NCI-H82 (cell line): ENCODE measurements at places on chromosomes 7 and 10.
A peak's percentile ranks its signal among the peaks of the same experiment; 100 is the strongest.

DNA sequence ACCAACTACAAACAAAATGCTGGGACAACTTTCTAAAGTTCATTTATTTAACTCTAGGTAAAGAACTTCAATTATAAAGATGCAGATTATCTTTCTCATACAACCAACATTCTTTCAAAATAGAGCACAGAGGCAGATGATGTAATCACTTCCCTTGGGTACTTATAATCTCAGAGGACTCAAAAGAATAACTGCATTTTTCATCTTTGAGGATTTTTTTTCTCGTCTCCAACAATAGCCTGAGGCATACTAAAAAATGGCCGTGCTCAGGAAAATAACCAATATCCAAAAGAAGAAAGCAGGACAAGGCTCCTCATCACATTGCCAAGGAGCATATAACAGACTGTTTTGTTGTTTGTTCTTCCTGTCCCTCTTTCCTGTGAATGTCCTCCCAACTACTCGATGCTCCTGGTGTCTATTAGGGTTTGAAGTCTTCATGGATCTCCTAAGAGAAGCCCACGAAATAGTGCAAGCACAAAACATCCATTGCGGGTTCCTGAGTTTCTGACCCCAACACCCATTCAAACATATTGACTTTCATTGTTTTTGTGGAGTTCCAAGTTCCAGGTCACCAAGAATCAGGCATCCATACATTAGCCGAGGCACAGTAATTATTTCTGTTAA lies 182.9 kb downstream of the SORCS1 start:
- DNase-seq: no peak

DNA sequence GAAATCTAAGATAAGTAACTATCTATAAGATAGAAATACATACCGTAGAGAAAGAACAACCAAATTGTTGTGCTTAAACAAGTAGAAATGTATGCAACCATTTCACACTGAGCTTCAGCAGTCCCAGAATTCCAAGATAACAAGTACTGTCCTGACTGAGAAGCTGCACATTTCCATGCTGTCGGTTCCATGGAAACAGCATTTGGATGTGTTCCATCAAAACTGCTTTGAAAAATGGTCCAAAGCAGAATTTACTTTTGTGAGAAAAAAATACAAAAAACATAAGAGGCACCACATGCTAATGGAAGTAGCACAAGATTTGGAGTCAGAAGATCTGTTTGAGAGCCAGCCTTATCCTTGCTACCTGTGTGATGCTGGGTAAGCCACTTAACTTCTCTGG lies 92.6 kb downstream of the MTERF1 start:
- peak; percentile 13 for DNase-seq

DNA sequence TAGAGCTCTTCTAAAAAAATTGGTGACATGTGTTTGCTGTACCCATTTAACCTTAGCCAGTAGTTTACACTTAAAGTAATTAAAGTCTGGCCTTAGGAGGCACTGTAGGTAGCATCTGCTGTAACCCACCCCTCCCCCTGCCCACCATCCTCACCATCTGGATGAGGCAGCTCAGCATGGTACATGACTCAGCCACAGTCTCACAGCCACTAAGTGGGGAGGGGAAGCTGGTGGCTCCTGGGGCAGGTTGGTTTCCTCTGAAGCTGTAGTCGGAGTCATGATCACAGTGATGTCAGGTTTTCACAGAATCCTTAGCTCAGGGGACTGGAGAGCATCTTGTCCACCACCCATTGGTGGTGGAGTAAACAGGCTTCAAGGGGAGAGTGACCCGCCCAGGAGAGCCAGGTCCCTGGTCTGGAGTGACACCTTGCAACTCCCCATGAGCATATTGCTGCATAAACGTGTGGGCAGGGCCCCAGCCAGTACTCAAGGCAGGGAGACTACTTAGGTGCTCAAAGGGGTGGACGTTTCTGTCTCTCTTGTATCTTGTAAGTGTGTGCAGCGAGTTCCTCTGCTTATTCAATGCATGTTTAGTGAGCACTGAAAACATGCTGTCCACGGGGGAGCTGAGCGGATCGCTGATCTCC lies 125.9 kb downstream of the GRK5 start:
- peak; percentile 95 for DNase-seq

DNA sequence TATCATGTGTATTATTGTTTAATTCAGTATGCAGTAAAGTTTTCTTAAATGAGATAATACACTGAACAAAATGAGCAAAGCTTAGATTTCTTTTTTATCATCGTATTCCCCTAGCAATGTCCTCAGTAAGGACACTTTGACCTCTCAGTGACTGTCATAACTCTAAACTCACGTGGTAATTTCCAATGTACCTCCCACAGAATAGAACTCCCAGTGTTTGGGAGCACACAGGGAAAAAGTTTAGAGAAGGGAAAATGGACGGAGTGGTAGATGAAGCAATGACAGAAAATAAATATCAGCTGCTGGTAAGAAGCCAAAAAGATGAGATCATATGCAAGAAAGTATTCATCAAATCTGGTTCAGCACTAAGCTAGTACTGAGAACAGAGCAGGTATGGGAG lies 758.6 kb upstream of the KCND2 start:
- DNase-seq: no peak

DNA sequence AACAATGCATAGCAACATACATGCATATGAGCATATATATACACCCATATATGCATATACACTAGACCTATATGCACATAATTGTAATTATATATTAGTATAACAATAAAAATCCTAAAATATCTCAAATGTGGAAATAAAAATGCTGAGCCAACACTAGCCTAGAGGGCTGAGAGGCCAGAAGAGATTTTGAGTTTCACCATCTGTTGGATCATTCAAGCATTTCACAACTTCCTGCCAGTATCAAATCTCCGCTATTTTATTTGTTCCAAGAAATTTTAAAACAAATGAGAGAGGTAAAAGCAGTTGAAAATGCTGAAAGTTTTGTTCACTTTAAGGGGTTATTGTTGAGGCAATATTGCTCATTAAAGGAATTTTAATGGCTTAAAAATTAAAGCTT lies 187.0 kb downstream of the PCDH15 start:
- no peak for DNase-seq
